ENCODE measurements at places on chromosomes 4 and X.

DNA sequence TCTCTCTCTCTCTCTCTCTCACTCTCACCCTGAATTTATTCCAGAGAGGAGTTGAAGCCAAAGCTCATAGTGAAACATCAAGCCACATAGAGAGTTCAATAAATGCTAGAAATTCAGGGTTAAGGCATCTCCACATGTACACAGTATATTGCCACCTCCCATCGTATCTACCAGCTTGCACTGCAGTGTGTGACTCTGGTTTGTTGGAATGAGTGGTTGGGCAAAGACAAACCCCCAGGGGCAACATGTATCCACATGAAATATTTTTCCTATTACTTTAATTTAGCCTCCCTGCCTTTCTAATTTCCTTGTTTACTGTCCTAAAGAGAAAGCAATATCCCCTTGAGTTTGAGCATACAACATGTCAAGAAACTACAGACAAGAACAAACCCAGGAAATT is 247.3 kb downstream of the SPATA18 start:
- no peak for DNase-seq

- DNase-seq, result no peak
Observed at GRCh38 chrX:46543441-46543840, 1.8 kb downstream of the ZNF674 start.

GRCh38 chr4:130393231-130393630 is 1297.3 kb downstream of the C4orf33 start:
- no peak for DNase-seq

GRCh38 chr4:67873116-67873515 is 10.7 kb downstream of the TMPRSS11D start:
- no peak for DNase-seq

DNA sequence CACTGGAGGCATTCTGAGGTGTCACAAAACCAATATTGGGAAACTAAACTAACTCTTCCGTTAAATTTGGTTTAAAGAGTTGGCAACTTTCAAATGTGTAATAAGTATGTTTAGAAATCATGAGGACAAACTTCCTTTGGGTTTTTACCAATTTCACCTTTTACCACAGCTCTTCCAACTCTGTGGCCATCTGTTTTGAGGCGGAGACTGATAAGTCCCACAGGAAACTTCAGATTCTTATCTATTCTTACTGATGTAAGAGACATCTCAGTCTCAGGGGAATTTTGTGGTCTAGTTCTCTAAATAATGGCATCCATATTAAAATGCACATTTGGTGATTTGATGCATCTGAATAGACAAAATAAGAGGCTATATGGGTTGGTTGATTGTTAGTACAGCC is 229.2 kb upstream of the AFF2 start:
- DNase-seq, result no peak

DNA sequence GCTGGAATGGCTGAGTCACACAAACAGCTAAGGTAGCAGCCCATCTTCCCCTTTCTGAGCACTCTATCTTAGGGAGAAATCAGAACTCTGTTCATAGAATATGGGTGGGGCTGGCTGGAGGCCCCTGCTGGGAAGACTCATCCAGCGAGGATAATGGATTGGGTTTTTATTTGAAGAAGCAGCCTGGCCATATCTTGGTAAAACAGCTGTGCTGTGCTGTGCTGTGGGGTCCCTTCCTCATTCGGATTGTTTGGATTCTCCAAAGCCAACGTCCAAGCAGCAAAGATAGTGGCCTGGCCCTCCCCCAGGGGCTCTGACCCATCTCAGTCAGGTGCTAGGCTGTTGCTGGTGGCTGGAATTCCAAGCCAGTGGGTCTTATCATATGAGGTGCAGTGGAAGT is 63.8 kb downstream of the ZNF718 start:
- no peak for DNase-seq

DNA sequence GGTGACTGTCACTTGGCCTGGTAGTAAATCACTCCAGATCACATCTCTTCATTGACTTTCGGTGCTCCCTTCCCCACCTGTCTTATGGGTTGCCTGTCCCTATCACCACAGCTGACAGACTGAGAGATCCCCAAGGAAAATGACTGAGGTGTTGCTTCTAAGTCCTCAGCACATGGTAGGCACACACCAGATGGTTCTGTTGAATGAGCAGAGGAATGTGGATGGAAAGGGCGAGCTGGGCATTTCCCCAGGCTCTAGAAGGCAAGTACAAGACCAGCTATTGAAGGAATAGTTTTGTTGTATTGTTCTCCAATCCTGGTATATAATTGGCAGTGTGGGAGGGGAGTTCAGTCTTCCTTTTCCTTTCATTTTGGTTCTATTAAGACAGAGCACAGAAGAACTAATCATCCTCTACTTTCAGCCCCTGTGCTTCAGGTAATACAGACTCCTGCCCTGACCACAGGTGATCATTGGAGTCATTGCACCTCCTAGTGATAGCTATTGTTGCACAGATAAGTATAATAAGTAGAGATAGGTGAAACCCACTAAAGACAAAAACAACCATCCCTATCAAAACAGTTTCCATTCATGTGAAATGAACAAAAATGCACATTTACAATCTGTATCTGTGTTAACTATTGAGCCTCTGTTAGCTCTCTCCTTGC is 158.6 kb downstream of the TRAM1L1 start:
- no peak for DNase-seq

Measured in T follicular helper cell (primary cell).